H9 (cell line): ENCODE measurements at places on chromosomes 11 and 22. TPM values are rescaled to one million over a fixed set of nuclear protein-coding genes. Genes with fewer than 3 reads are reported as not detected.

DNA sequence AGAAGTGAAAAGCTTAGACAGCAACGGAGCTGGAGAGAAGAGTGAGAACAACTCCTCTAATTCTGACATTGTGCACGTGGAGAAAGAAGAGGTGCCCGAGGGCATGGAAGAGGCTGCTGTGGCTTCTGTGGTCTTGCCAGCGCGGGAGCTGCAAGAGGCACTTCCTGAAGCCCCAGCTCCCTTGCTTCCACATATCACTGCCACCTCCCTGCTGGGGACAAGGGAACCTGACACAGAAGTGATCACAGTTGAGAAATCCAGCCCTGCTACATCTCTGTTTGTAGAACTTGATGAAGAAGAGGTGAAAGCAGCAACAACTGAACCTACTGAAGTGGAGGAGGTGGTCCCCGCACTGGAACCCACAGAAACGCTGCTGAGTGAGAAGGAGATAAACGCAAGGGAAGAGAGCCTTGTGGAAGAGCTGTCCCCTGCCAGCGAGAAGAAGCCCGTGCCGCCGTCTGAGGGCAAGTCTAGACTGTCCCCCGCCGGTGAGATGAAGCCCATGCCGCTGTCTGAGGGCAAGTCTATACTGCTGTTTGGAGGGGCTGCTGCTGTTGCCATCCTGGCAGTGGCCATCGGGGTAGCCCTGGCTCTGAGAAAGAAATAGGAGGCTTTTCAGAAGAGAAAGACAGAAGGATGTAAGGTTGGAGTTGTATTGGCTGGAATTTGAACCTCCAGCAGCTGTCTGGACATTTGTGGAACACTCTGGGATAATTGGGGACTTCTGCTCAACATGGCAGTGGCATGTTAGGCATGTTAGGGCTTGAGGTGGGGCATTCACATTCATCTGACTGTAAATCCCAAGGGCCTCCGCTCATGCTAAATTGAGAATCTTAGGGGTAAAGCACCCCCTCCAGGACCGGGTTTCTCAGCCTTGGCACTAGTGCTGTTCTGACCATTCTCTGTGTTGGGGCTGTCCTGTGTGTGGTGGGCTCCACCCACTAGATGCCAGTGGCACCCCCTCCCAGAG is 47.1 kb downstream of the BID start:
- H3K27me3 ChIP-seq: no peaks in the 10 kb centered on the region
- no peaks in the 10 kb centered on the region for H3K4me1 ChIP-seq
- DNase-seq: no peak
- no peak overlapping the region for H3K4me3 ChIP-seq
- H3K27ac ChIP-seq: no peak overlapping the region

- no peaks in the 10 kb centered on the region; the same call in 1 of the 2 replicates for H3K4me1 ChIP-seq
- no peak overlapping the region for H3K27ac ChIP-seq
- no peaks in the 10 kb centered on the region; the same call in 2 of the 3 replicates for H3K36me3 ChIP-seq
- no peak overlapping the region for H3K4me3 ChIP-seq
- no peak for DNase-seq
- H3K27me3 ChIP-seq: no peaks in the 10 kb centered on the region
These were observed 60.8 kb upstream of the POU2AF1 start for GRCh38 chr11:111439901-111440300.

DNA sequence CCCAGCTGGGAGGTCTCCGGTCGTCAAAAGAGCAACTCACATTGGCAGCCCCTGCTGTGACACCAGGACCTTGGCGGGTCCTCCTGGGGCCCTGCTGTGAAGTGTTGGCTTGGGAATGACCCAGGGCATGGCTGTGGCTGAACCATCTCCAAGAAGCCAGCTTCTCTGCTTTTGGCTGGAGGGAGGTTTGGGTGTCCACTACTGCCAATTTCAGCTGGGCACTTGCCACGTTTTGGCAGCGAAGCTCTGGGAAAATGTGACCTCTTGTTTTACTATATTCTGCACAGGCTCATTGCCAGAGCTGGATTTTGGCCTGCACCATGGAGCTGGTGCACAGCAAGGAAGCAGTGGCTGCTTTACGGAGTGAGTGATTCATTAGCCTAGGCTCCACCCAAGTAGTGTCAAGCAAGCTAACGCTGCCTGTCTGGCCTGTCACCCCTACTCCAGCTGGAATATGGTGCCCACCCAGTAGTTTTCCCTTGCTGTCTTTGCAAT is 24.3 kb upstream of the SMCO4 start:
- H3K27me3 ChIP-seq: no peaks in the 10 kb centered on the region
- H3K27ac ChIP-seq: no peak overlapping the region
- H3K36me3 ChIP-seq: no peaks in the 10 kb centered on the region
- no peaks in the 10 kb centered on the region for H3K4me1 ChIP-seq
- no peak overlapping the region for H3K4me3 ChIP-seq

The IGSF22 gene
- 0.35 TPM in 1 of 2 replicates, not detected in the other for total RNA-seq

DNA sequence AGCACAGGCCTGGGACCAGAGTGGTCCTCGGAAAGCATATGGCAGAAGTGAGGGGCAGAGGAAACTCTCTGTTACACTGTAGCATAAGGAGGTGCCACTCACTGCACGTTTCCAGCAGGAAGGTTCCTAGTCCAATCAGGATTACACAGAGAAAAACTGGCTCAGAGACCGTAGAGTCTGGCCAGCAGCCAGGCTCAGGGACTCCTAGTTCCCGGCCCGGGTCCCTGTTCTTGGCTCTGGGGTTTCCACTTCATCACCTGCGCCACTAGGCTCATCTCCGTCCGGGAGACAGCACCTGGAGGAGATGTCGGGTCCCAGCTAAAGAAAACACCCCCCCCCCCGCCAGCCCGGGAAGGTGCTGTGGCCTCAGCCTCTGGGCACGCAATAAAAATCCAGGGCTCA is 1.1 kb downstream of the TTLL12 start:
- H3K4me1 ChIP-seq: peaks cover 8% of the 10 kb centered on the region; the same call in 1 of the 2 replicates
- H3K36me3 ChIP-seq: peaks cover 18% of the 10 kb centered on the region
- no peak overlapping the region for H3K27ac ChIP-seq

GRCh38 chr11:118703563-118704106 is 24.2 kb upstream of the TREH start:
- H3K4me3 ChIP-seq: no peak overlapping the region
- no peaks in the 10 kb centered on the region; the same call in 1 of the 2 replicates for H3K4me1 ChIP-seq
- DNase-seq: no peak
- peaks cover 34% of the 10 kb centered on the region for H3K36me3 ChIP-seq
- H3K27me3 ChIP-seq: no peaks in the 10 kb centered on the region
- no peak overlapping the region for H3K27ac ChIP-seq

The YAP1 gene
- 124 TPM in 2 replicates for total RNA-seq

DNA sequence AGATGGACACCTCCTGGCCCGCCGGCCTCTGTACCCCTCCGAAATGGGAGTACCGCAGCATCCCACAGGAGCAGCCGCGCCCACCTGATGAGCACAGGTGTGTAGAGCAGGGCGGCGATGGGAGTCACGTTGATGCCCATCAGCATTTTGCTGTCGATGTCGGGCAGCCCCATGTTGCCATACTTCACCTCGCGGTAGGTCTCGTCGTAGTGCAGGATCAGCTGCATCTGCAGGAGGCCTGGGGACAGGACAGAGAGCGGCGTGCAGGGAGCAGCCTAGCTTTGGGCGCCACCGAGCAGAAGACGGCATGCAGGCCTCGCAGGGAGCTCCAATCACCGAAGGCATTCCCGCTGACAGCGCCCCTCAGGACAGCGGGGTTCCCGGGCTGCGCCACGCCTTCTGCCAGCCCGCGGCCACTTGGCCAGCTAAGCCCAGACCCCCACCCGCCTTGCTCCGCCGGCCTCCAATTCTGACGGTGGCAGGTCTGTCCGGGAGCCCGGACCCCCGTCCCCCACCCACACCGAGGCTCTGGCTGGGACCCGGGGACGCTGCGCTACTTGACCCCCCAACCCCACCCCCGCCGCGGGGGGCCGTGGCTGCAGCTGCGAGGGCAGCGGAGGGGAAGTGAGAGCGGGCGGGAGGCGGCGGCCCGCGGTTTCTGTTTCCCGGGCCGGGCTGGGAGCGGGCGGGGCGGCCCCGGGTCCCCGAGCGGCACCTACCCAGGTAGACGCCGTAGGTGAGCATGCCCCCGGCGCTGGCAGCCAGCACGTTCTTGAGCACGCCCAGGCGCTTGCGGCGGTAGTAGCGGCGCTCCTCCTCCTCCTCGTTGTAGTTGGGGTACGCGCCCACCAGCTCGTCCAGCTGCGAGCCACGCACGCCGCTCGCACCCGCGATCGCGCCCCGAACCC is 705 bp downstream of the UNC93B1 start:
- peak; percentile 58 for DNase-seq
- H3K27ac ChIP-seq: no peak overlapping the region
- no peaks in the 10 kb centered on the region for H3K27me3 ChIP-seq
- no peaks in the 10 kb centered on the region; the same call in 2 of the 3 replicates for H3K36me3 ChIP-seq
- H3K4me1 ChIP-seq: no peaks in the 10 kb centered on the region; the same call in 1 of the 2 replicates

DNA sequence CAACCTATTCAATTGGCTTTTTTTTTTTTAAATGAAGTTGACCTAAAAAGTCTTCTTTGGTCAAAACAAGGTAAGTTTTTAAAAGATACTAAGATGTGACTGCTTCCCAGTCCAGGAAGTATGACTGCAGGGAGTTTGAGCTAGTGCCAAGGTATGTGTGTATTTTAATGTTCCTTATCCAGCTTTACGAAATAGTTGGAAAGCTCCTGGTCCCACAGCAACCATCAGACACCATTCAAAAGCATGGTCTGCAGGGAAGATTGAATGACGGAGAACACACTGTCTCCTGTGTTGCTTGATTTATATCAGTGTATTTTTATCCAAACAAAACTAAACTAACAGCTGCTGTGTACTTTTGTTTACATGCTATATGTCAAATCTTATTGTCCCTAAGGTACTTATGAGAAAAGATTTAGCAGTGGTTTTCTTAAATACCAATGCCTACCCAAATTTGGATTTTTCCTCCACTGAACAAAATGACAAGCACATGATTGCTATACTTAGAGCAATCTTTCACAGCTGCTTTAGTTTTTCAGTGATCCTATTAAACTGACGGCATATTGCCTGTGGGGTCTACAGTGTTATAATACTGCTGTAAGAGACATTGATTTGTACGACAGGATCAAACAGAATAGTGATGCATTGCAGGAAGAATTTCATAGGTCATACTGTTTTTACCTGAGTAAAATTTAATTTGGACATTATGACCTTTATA is 122.9 kb downstream of the DCDC1 start:
- H3K27me3 ChIP-seq: no peaks in the 10 kb centered on the region
- no peak for DNase-seq
- no peak overlapping the region for H3K4me3 ChIP-seq
- H3K4me1 ChIP-seq: peaks cover 8% of the 10 kb centered on the region
- H3K27ac ChIP-seq: no peak overlapping the region
- H3K36me3 ChIP-seq: no peaks in the 10 kb centered on the region

The SERHL2 gene
- 1.0 and 2.7 TPM in 2 replicates for total RNA-seq

The ME3 gene
- 2.2 and 2.8 TPM in 2 replicates for total RNA-seq

The TRIM48 gene
- not detected in 2 replicates for total RNA-seq

GRCh38 chr11:33444835-33445594 is 187.8 kb downstream of the HIPK3 start:
- H3K27me3 ChIP-seq: no peaks in the 10 kb centered on the region
- no peaks in the 10 kb centered on the region for H3K4me1 ChIP-seq
- H3K27ac ChIP-seq: no peak overlapping the region

DNA sequence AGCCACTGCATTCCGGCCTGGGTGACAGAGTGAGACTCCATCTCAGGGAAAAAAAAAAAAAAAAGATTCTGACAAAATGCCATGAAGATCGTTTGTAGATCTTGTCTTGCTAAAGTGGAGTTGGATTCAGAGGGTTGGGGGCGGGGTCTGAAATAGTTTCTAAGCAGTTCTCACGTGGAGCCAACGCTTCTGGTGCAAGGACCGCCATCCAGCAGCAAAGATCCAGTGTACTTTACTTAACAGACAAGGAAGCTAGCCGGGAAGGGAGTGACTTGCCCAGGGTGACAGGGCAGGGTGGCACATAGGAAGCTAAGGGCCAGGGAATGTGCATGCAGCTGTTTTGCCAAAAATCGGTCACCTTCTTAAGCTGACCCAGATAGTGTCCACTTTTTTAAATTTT is 27.4 kb downstream of the APOL1 start:
- no peaks in the 10 kb centered on the region for H3K27me3 ChIP-seq
- H3K4me1 ChIP-seq: no peaks in the 10 kb centered on the region
- H3K4me3 ChIP-seq: no peak overlapping the region
- DNase-seq: no peak

- no peak overlapping the region for H3K27ac ChIP-seq
- peak overlapping the region; percentile 80 for H3K4me3 ChIP-seq
- peaks cover 41% of the 10 kb centered on the region for H3K27me3 ChIP-seq
- H3K4me1 ChIP-seq: no peaks in the 10 kb centered on the region
These were observed 1.0 kb downstream of the LMO1 start for GRCh38 chr11:8262552-8263108.

- H3K4me3 ChIP-seq: peak overlapping the region; percentile 55; the same call in 2 of the 3 replicates
- H3K27me3 ChIP-seq: no peaks in the 10 kb centered on the region
- H3K27ac ChIP-seq: no peak overlapping the region
These were observed 517.8 kb downstream of the MIAT start for GRCh38 chr22:27175021-27175838.

The FOLR3 gene
- total RNA-seq: not detected in 2 replicates

The HBE1 gene
- total RNA-seq: not detected in 2 replicates

- DNase-seq: no peak
- H3K36me3 ChIP-seq: peaks cover 23% of the 10 kb centered on the region
- no peak overlapping the region for H3K4me3 ChIP-seq
- H3K4me1 ChIP-seq: peaks cover 4% of the 10 kb centered on the region; the same call in 1 of the 2 replicates
These were observed 123.3 kb downstream of the APIP start for GRCh38 chr11:34792814-34793258.

- no peak overlapping the region for H3K4me3 ChIP-seq
- no peak for DNase-seq
- no peaks in the 10 kb centered on the region for H3K36me3 ChIP-seq
These were observed 335.6 kb upstream of the MTNR1B start for GRCh38 chr11:92633820-92634219.

- no peaks in the 10 kb centered on the region for H3K27me3 ChIP-seq
- H3K4me1 ChIP-seq: no peaks in the 10 kb centered on the region; the same call in 1 of the 2 replicates
- H3K36me3 ChIP-seq: peaks cover 4% of the 10 kb centered on the region
- no peak overlapping the region for H3K4me3 ChIP-seq
- no peak for DNase-seq
These were observed 6.4 kb upstream of the TSSC4 start for GRCh38 chr11:2393941-2394817.

The KDM4D gene
- 1.4 and 1.9 TPM in 2 replicates for total RNA-seq

DNA sequence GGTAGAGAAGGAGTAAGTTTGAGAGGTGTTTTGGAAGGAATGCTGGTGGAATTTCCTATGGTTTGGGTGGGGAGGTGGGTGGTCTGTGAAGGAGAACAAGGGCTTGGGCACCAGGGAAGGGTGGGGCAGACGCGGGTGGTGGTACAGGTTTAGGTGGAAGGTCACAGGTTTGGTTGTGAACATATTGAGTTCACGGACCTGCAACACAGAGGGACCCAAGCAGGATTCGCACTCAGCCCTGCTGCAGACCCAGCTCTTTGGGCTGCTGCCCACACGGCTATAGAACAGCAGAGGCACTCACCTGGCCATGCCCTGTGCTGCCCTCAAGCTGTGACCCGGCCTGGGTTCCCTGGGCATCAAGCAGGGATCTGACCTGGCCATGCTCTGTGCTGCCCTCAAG is 33.5 kb upstream of the EMID1 start:
- no peak for DNase-seq
- H3K4me1 ChIP-seq: no peaks in the 10 kb centered on the region
- H3K27ac ChIP-seq: no peak overlapping the region
- H3K4me3 ChIP-seq: no peak overlapping the region
- H3K36me3 ChIP-seq: peaks cover 3% of the 10 kb centered on the region

- no peaks in the 10 kb centered on the region for H3K36me3 ChIP-seq
- H3K4me3 ChIP-seq: no peak overlapping the region
- peak; percentile 18 for DNase-seq
- H3K27me3 ChIP-seq: no peaks in the 10 kb centered on the region
- H3K27ac ChIP-seq: no peak overlapping the region
- H3K4me1 ChIP-seq: 0 out of 2 replicates have a peak, but pooled peaks cover 4% of the 10 kb centered on the region
These were observed 62.6 kb upstream of the RASD2 start for GRCh38 chr22:35477911-35478582.

GRCh38 chr11:34890812-34891211 is 25.4 kb downstream of the APIP start:
- no peaks in the 10 kb centered on the region; the same call in 1 of the 2 replicates for H3K36me3 ChIP-seq
- H3K27me3 ChIP-seq: no peaks in the 10 kb centered on the region; the same call in 1 of the 2 replicates
- H3K4me1 ChIP-seq: no peaks in the 10 kb centered on the region
- no peak overlapping the region for H3K27ac ChIP-seq
- H3K4me3 ChIP-seq: no peak overlapping the region
